ENCODE measurements at places on chromosomes 13 and 19.
A peak's percentile ranks its signal among the peaks of the same experiment; 100 is the strongest.

- DNase-seq = no peak
Observed at GRCh38 chr19:14112809-14113385, 4.7 kb downstream of the PRKACA start.

- DNase-seq = no peak
Observed at GRCh38 chr19:12783291-12783848, 7.9 kb upstream of the JUNB start.

DNA sequence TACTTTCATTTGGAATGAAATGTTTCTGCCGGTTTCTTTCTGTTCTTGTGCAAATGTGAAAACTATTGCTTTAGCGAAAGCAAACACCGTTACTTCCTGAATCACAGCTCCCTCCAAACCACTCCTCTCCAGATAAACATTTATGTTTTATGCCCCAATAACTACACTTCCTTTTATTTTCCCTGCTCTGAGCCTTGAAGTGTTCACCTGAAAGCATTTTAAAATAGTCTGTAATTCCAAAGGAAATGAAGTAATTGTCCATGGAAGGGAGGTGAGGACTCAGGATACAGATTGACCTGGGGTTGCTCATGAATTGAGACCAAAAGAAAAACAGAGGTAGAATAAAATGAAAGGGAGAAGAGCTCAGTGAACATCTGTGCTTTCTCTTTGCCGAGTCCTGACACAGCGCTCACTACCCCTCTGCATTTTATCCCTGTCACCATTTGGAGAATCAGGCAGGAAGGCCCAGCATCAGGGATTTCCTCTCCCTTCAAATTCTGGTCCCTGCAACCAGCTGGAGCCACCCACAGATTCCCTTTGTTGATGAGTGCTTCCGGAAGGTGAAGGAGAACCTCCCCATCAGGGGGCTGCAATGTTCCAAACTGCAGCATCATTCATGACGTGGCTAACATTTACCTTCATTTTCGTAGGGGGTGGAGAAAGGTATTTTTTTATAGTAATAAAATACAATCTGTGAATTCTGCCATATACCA, 171.9 kb downstream of the ITGBL1 start:
- no peak for DNase-seq

DNA sequence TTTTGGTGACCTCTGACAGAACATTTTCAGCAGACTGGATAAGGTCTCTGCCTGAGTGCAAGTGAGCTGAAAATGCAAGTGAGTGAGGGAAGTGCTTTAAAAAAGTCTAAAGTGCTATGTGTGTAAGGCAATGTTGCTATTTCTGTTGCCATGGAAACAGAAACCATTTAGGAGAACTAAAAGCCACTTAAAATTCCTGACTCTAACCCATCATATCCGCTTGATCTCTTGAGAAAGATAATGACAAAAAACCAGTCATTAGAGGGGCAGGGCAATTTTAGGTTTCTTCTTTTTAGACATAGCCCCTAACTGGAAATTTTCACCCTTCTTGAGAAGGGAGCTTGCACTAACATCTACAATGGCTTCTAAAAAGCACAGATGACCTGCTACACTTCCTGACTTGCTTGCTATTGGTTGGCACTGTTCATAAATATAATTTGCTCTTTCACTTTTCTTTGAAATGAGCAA, at the start of gene CYSLTR2:
CYSLTR2 (plus strand) TSS at position 458 of the 468 bp plus-strand sequence. CDS start 52,889 bp downstream, outside the sequence.
- DNase-seq = peak; percentile 34

DNA sequence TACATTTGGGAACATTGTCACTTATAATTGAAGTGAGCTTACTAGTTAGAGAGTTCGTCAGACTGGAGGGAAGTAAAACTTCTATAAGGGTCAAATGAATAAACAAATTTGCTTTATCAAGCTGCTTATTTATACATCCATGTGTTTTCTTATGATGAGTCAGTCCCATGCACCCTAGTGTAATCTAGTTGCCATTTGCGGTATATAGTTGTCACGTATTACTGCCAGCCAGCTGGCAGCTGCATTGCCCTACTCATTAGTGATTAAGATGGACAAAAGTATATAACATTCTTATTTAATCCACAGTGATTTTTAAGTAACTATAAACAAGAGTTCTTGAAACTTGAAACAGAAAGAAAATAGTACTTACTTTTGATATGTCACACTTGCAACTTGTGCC, 182.4 kb downstream of the GPC6 start:
- DNase-seq = no peak

DNA sequence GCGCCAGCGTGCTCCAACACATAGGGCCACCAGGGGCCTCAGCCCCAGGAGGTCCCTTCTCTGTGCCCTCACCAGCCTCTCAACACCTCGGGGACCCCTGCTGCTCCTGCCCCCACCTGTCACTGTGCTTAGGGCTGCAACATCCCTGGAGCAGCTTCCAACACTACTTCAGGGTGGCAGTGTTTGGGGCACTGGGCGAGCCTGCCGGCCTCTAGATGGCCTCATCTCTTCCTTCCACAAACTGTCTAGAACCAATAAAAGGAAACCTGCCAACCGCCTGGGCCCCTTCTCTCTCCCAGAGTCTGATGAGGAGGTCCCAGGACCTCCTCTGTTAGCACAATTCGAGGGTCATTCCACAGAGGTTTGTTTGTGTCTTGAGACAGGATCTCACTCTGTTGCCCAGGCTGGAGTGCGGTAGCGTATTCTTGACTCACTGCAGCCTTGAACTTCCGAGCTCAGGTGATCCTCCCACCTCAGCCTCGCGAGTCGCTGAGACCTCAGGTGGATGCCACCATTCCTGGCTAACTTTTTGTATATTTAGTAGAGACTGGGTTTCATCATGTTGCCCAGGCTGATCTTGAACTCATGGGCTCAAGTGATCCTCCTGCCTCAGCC, 10.1 kb upstream of the SHD start:
- no peak for DNase-seq

GRCh38 chr13:58978331-58978730, 1185.4 kb downstream of the DIAPH3 start:
- DNase-seq = no peak

DNA sequence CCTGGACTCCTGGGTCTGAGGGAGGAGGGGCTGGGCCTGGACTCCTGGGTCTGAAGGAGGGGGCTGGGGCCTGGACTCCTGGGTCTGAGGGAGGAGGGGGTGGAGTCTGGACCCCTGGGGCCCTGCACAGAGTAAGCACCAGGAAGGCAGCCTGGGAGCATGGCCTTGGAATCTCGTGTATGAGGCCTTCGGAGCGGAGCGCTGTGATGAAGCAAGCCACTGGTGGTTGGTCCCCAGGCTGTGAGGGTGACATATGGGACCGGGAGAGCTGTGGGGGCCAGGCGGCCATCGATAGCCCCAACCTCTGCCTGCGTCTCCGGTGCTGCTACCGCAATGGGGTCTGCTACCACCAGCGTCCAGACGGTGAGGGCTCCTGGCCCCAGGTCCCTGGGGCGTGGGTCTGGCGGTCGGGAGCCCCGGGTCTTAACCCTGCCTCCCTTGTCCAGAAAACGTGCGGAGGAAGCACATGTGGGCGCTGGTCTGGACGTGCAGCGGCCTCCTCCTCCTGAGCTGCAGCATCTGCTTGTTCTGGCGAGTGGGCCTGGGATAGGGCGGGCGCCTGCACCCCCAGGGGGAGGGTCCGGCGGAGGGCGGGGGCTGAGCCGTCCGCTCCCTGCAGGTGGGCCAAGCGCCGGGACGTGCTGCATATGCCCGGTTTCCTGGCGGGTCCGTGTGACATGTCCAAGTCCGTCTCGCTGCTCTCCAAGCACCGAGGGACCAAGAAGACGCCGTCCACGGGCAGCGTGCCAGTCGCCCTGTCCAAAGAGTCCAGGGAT, 918 bp downstream of the TMEM190 start:
- no peak for DNase-seq

DNA sequence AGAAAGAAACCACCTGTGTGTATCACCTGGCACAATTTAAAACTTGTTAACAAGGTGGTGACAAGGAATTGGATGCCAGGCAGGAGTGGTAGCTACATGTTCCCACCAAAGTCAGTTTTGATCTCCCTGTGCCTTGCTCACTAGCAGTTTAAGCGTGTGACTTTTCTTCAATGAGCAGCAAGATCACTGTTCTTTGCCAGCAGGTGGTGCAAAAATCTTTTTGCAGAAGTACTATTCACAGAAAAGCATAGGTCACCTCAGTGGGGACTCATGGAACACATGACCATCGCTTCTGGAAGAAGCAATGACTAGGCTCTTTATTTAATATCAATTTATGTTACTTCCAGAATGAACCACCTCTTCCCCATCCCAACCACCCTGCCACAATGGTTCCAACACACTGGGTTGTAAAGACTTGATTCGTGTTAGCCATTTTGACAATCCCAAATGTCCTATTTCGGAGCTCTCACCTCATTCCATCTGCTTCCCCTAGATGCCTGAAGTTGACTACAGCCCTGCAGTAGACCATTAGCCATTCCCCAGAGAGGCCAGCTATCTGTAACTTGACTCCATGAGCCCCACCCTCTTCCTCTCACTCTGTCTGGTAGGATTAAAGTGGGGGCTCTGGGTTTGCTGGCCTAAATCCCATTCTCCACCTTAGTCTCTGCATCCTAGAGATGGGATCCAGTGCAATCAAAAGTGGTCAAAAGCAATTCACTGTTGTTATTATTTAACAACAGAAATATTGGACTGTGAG, 59.1 kb upstream of the TNFRSF19 start:
- no peak for DNase-seq

DNA sequence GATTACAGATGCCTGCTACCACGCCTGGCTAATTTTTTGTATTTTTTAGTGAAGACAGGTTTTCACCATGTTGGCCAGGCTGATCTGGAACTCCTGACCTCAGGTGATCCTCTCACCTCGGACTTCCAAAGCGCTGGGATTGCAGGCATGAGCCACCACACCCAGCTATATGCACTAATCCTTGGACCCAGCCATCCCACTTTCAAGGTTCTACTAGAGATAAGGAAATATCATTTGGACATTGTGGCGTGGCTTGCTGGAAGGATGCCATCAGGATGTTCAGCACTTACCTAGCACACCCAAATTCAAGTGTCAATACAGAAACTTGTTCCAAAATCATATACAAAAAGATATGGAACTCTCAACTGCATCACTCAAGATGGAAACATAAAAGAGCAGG, 136.4 kb downstream of the ABCC4 start:
- no peak for DNase-seq
